ENCODE measurements at places on chromosomes 2 and 18.

GRCh38 chr2:99472600-99472960 lies 17.2 kb downstream of the REV1 start:
- no peak for DNase-seq

DNA sequence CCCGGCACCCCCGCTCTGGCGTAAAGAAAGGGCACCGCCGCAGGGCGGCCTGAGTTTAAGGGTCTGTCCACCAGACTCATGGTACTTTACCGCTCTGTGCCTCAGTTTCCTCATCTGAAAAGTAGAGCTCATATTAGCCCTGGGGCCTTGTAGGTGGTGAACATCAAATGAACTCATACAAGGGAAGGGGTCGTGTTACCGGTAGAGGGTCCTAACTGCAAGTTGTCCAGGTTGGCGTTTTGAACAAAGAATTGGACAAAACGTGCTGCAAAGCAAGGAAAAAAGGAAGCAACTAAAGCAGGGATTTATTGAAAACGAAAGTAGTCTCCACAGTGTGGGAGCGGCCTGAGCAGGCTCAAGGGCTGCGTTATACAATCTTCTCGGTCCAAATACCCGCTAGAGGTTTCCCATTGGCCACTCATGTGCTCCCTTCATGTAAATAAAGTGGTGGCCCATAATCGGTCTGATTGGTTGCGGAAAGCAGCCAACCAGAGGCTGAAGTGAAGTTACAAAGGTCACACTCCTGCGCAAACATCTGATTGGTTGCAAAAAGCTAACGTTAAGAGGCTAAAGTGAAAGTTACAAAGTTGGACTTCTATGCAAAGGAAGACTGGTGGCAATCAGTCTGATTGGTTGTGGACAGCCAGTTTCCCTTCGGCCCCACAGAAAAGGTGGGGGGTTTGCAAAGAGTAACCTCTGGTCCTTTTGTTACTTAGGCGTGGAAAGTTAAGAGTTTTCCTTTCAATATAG lies 80.7 kb upstream of the LDLRAD4 start:
- no peak for DNase-seq

DNA sequence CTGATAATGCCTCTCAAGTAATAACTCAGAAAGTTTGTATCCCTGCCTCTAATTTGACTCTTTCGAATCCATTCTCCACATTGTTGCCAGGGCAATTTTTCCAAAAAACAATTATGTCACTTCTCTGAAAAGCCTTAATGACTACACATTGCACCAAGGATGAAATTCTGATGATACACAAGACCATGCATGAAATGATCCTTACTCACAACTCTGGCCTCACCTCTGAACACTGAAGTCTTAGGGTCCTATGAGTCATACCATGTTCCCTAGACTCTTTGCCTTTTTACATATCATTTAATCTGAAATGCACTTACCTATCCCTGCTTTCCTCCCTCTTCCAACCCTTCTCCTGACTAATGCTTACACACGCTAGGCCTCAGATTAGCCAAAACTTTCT lies 51.0 kb downstream of the WDPCP start:
- no peak for DNase-seq

- DNase-seq, result no peak
Observed at GRCh38 chr2:65380255-65380654, 52.1 kb downstream of the SPRED2 start.

DNA sequence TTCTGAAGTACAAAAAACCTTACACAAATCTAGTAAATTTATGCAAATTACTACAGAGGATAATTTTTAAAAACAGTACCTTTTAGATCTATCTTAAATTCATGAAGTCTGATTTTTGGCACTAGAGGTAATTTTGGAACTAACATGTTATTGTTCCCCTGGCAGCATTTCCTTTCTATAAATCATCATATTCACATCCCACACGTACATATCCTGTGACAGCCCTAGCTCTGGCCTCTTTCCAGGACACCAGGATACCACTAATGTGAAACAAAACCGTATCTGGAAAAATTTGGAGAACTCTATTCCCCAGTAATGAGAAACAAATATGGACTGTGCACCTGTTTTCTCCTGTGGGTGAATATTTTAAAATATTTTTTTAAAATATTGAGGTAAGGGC lies 14.0 kb upstream of the BIRC6 start:
- DNase-seq, result no peak

DNA sequence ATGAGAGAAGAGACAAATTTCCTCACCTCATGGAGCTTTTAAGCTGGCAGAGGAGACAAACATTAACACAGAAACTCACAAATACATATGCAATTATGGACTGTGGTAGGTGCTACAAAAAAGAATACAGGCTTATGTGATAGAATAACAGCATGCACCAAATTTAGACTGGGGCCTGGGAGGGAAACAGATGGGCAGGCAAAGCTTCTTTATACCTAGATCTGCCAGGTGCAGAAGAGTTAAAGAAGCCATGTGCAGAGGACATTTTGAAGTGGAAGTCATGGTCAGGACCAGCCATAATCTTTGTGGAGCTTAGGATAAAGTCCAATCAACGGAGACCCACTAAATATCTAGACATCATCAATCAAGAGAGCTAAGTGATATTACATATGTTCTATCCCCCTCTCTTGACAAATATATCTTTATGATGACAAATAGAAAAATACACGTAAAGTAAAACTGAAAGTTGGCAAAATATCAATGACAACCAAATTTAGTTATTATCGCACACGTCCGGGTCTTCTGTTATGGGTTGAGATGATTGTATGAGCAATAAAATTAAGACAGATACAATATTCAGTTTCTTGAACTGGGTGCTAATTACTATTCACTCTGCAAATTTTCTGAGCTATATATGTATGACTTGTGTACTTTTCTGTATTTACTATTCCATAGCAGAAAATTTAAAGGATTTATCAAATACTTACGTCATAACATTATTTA lies 44.1 kb downstream of the CD28 start:
- DNase-seq, result no peak

GRCh38 chr2:61771904-61772845 lies 81.7 kb downstream of the FAM161A start:
- no peak for DNase-seq

GRCh38 chr18:71846716-71847115 lies 697.4 kb downstream of the CBLN2 start:
- DNase-seq, result no peak

GRCh38 chr2:110837446-110838409 lies 105.4 kb downstream of the ACOXL start:
- DNase-seq, result no peak

DNA sequence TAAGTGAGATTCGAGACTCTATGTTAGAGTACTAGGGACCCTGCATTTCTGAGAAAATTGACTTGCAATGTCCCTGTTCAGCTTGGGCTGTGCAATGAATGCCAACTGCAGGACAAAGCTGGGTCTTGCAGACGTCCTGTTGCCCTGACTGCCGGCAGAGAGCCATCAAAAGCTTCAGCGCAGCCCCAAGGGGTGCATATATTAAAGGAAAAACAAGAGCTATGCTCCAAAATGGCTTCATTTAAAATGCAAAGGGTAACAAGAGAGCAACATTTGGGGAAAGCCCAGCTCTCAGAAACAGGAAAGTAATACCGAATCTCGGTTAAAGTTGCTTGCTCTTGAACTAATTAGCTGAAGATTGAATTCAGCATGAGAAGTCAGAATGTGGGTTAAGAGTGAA lies 110.9 kb upstream of the PNPT1 start:
- no peak for DNase-seq

DNA sequence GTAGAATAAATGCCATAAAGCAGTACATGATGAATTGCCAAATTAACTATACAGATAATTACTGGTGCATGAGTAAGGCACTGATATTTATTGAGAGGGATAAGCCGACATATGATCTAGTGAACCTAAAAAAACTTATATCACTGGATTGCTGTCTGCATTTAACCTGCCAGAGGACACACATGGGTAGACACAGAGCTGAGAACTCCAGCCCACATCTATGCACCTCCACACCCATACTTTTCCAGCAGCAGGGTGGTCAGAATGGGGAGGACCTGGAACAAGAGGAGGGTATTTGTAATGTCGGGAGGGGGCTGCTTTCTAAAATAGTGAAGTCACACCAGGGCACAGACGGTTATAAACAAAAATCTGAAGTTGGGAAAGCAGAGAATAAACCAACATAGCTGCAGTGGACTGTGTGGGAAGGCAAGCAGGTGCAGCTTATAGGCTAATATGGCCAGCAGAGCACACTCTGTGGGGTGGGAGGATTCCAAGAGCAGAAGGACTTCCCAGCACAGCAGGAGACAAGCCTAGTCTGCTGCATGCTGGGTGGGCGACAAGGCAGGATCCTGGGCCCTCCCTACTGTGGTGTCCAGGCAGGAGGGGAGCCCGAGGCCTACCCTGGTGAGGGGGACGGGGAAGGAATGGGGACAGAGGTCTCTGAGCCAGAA lies 17.2 kb downstream of the ST3GAL5 start:
- no peak for DNase-seq

GRCh38 chr2:28616396-28616999 lies 120.6 kb downstream of the PLB1 start:
- no peak for DNase-seq

- DNase-seq, result no peak
Observed at GRCh38 chr18:63974991-63975390, 5.1 kb downstream of the SERPINB8 start.

- no peak for DNase-seq
Observed at GRCh38 chr2:108418416-108418815, 30.6 kb upstream of the GCC2 start.

DNA sequence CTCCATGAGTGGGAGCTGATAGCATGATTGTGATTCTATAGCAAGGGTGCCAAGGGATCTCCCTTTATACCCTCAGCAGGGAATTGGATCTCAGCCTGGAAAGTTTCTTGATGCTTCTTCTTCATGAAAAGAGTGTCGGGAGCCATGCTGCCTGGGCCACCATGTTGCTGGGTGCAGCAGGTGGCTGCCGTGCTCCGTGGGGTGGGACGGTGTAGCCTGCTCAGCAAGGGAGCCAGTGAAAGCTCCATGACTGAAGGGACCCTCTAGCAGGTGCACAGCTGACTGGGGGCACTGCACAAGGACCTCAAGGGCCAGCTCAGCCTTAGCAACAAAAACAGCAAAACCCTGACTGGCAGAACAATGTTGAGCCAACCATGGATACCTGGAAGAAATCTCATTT lies 368.9 kb upstream of the HS6ST1 start:
- DNase-seq, result no peak

- no peak for DNase-seq
Observed at GRCh38 chr2:64914247-64914646, 75.0 kb upstream of the SLC1A4 start.

GRCh38 chr2:217835931-217836891 lies 166.6 kb downstream of the TNS1 start:
- DNase-seq, result no peak

DNA sequence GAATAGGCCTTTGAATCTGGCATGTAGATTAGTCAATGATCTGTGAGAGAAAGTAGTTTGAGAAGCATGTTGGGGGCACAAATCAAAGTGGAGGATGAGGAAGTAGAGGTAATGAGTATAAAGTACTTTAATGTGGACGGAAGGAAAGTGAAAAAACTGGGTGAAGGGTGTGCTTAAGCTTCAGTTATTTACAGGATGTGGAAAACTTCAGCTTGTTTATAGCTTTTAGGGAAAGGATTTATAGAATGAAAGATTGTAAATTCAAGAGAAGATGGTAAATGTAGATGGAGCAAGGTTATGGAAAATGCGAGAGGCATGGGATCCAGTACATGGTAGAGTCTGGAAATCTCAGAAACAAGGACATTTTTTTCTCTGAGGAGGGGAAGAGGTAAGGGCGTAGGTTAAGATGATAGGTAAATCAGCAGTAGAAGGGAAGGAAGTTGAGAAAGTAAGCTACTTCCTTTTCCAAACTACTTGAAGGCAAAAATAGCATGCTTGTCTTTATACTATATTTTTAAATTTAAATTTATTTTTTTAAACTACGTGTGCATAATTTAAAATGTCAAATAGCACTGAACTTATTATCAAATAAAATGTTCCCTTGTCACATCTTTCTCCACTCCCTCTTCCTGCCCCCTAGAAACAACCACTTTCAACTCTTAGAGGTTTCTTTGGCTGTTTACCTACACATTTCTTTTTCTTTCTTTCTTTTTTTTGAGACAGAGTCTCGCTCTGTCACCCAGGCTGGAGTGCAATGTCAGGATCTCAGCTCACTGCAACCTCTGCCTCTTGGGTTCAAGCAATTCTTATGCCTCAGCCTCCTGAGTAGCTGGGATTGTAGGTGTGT lies 8.5 kb downstream of the FAM117B start:
- no peak for DNase-seq

DNA sequence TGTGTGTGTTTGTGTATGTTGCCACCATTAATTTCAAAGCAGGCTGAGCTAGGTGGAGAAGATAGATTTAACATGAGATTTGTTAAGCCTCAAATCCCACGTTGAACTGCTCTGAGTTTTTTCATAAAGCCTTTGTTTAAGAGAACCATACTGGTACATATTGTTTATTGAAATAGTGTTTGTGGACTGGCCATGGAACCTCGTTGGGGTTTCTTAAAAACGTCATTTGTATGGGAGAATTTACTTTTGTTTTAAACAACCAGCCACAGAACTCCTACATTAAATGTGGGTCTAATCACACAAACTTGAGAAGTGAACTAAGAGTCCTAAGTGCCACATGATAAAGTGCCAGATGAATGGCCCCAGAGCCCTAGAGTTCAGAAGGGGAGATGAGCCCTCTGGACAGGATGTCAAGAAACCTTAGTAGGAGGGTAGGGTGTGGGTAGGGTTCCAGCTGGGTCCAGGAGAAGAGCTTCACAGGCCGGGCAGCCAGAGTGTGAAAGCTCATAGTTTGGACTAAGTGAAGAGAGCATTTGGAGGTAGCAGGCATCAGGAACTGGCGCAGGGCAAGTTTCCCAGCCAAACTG lies 120.6 kb upstream of the EML6 start:
- DNase-seq, result no peak

DNA sequence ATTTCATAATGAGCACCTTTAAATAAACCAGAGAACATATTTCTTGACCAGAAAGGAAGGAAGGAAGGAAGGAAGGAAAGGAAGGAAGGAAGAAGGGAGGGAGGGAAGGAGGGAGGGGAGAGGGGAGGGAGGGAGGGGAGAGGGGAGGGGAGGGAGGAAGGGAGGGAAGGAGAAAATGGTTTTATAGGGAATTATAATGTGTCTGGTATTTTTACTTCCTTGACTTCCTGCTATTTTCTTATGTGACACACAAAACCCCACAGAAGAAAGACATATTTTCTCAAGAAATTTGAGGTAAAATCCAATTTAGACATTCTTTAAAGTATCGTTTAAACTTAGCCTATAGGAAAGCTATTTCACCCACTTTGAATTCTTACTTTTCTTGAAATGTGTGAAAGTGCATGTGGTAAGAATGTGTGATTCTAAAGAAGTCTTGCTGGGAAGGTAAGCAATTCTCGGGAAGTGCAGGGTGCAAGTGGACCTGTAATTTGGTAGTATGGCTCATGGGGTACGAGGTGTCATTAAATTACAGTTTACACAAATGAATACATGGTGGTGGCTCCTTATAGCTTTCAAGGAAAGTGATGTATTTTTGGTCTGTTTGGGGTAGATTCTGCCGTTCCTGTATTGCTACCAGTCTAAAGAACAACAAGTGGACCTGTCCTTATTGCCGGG lies 18.0 kb downstream of the RNF125 start:
- peak; percentile 11 for DNase-seq

Measured in stimulated activated CD4-positive, alpha-beta T cell treated with anti-CD3 and anti-CD28 coated beads, TNF-alpha, amount 100 ng/mL, for 48 hours (primary cell).